ENCODE measurements at places on chromosomes 2 and 18.

DNA sequence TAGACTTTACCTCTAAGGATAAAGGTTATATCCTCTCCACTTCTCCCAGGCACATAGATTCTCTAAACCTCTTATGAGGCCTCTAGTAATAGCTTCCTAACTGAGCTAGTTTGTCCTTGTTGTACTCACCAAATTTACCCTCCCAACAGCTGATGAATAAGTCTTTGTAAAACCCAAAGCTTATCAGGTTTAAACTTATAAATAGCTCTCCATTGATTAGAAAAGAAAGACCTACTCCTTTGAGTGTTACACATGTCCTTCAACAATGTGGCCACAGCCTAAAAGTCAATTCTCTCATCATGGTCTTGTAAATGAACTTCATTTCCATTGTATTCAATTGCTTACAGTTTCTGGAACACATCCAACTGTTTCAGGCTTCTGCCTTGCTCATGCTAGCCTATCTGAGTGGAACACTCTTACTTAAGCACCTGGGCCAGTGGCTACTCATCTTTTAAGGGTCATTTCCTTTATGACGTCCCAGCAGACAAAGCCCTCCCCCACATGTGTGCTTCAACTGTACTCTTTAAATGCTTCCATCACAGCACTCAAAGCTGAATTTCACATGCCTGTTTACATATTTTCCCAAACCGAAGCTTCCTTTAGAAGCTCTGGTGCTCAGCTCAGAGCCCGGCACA, 131.6 kb downstream of the CDH2 start:
- DNase-seq, result peak; percentile 88

DNA sequence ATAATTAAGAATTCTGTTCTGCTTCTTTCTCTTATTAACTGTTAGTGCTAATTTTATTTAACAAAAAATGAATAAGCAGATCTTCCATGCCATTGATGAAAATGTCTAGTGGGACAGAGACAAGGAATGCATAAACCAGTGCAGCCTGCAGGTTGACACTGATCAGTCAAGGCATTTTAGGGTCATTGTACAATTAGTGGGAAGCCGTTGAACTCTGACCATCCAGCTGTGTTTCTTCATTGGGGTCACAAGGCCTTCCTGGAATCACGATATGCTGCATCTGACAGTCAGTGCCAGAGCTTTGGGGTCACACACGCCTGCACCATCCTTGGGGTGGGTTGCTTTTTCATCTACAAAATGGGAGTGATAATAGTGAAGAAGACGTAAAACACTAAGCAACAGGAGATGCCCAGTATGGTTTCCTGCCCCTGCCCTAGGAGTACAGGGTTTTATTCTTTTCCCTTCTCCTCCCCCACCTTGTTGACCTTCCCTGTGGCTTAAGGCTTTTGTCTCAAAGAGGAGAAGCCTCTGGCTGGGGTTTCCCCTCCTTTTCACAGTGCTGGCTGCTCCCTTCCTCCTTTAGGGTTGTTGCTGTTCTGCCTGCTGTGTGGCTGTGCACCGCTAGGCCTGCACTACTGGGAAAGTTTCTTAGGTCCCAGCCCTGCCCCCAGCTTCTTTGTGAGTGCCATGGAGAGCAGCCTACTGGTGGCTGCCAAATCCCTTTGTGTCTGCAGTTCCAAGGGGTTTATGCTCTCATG, 245.6 kb downstream of the TPGS2 start:
- no peak for DNase-seq

DNA sequence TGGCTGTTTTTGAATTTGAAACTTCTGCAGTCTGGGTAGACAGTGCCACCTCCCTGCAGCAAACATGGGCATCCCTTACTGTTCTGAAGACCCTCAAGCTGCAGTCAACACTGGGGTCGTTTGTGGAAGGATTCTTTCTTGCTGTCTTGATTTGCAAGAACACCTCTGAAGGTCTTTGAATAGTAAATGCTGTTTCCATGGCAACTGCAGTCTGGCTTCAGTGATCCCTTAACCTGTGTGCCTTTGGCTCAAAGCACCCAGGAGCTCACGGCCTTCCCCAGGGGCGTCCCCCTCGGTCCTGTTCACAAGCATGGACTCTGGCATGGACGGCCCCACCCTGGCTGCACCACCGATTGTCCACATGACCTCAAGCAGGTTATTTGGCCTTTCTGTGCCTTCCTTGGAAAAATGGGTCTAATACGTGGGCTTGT, 38.3 kb downstream of the LRRFIP1 start:
- DNase-seq, result no peak

DNA sequence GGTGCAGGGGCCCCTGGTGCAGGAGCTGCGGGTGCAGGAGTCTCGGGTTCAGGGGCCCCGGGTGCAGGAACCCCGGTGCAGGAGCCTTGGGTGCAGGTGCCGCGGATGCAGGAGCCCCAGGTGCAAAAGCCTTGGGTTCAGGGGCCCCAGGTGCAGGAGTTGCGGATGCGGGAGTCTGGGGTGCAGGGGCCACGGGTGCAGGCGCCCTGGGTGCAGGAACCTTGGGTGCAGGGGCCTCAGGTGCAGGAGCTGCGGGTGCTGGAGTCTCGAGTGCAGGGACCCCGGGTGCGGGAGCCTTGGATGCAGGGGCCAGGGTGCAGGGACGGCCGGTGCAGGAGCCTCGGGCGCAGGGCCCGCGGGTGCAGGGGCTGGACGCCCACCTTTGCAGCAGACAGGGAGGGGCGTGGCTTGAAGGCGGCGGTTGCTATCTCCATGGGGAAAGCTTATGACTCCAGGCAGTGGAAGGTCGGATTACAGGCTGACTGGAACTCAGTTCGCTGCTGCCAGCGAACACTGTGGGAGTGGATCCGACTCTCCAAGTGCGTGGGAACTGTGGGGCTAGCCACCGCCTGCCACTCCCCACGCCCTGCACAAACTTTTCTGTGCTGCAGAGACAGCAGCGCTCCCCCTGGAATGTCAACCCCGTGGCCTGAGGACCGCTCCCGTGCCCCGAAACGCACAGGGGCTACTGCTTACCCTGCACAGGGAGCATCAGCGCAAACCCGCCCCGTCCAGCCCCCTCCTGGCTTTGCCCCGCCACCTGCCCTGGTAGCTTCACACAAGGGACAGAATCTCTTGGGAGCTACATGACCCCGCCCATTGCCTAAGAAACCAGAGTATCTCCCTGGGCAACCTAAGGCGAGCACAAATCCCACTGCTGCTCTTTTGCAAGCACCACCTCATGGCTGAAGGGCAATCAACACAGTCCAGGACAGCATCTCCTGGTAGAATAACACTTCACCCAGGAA, 40.3 kb downstream of the COPS9 start:
- DNase-seq, result peak; percentile 22

DNA sequence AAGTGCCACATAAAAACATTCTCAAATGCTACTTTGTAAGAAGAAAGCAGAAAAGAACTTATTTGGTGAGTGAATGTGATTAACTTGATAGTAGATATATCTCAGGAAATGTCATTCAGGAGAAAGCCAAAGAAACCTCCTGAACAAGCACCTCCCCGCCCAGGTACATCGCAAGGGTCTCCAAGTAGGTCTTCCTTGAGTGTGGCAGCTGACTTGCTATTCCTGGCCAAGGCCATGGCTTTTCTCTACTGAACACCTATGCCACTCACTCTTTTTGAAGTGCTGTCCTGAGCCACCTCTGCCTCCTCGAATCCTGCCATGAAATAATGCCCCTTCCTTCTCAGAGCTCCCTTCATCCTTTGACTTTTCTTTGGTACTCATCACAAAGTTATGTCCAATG, 54.0 kb downstream of the NDUFA10 start:
- no peak for DNase-seq

DNA sequence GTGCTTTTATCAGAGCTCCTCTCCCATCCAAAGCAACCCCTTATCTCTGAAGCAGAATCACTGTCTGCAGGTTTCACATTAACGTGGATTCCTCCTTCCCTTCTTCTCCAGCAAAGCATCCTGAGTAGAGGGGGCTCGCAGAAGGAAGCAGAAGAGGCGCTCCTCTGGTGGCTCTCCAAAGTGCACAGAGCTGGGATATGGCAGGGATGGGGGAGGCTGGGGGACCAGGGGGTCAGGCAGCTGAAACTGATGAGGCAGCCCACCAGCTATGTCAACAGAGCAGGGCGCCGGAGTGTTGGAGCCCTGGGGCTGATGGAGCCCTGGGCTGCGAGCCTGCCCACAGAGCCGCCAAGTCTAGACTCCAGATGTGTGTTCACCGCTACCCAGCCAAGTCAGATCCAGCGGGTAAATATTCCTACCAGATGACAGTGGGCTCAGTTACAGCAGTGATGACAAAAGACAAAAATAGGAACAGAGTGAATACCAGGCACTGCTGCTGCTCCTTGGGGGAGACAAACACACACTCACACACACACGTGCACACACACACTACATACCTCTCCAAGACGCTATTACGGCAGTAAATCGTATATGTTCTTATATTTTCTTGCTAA, 678.3 kb upstream of the ID2 start:
- DNase-seq, result no peak

DNA sequence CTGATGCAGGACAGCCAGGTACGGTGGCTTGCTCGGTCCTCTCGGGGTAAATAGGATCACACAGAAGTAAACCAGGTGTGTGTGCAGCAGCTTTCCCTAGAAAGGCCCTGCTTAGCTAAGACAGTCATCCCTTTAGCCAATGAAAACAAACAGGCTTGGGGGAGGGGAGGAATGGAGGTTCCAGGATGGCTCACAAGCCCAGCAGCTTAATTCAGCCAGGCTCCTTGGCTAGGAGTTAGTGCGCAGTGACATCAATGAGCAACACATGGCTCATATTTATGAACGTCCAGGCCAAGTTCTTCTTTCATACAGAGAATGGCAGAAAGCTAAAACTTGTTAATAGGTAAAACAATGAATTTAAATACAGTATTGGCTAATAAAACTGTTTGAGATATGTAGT, 10.2 kb downstream of the IAH1 start:
- no peak for DNase-seq

DNA sequence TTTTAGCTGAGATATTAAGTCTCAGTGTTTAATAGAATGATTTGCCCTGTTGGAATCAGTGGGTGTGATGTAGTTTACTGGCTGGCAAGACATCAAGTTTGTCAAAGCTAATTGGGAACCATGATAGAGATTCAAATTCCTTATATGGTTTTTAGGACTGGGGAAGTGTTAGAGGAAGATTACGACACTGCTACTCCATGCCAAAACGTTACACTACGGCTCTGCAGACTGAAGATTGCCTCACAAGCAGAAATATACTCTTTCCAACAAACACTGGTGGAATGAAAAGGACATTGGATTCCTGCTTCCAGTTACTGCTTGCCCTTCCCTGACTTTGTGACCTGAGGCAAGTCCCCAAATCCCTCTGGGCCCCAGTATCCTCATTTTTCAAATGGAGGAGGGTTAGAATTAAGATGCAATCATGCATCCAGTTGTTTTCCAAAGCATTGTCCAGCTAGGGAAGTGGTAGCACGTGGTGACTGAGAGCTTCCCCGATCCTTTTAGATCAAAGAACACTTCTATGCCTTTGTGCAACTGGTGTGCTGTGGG, 147.6 kb downstream of the CDC42EP3 start:
- DNase-seq, result no peak

DNA sequence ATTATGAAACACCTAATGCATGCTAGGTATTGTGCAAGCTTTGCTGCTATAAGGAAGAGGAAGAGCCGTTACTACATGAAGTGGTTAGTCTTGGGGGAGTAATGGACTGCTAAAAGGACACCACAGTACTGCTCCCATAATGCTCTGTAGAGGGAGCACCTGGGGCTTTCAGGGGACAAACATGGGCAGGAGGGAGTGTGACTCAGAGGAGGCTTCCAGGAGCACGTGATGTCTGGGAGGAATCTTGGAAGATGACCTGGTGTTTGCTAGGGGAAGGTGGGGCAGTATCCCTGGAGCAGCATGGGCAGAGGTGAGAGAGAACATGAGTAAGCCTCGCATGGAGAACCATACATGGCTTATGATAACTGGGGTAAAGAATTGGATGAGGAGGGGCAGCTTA, 18.8 kb downstream of the MAPK4 start:
- no peak for DNase-seq
